ENCODE measurements at places on chromosomes 1 and 21.

- DNase-seq = no peak
Measured at GRCh38 chr1:213891989-213892902, 95.5 kb upstream of the PROX1 start.

- DNase-seq = no peak
Measured at GRCh38 chr21:45421071-45421845, 16.3 kb downstream of the COL18A1 start.

DNA sequence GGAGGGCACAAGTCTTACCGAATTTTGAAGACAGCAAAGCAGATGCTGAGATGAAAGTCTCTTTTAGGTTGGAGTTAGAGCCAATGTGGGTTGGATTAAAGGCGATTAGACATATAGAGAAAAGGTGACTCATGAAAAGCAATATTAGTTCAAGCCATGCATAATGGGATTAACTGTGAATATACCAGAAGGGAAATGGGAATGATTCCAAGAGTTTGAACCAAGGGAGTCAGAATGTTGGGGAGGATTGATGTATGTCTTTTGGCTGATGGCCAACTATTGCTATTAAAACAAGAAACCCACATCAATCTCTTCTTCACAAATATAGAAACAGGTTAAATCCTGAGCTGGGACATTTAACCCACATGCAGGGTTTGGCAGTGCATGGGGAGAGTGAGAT is 1.2 kb downstream of the HMGCS2 start:
- DNase-seq = no peak

GRCh38 chr1:197422993-197423392 is 154.9 kb downstream of the CRB1 start:
- peak; percentile 44 for DNase-seq

- peak; percentile 67 for DNase-seq
Measured at GRCh38 chr1:230632273-230632873, 9.9 kb upstream of the COG2 start.

DNA sequence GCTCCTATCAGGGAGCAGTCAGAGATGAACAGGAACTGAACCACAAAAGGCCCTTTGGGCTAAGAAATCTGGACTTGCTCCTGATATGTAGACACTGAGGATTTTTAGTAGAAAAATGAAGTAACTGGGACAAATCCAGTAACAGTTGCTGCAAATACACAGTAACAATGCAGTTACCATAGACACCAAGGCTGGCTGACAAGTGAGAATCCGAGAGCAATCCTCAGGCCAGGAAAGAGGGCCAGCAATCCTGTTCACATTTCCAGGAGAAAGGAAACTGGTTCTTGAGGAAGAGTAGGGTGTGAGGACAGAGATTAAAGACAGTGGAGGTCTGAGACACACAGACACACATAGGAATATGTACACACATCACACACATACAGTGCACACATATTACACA is 9.3 kb upstream of the LORICRIN start:
- no peak for DNase-seq
